CD4-positive, alpha-beta T cell treated with Interleukin-21 for 1 hour (primary cell): ENCODE measurements at places on chromosomes 4 and X.
A peak's percentile ranks its signal among the peaks of the same experiment; 100 is the strongest.

DNA sequence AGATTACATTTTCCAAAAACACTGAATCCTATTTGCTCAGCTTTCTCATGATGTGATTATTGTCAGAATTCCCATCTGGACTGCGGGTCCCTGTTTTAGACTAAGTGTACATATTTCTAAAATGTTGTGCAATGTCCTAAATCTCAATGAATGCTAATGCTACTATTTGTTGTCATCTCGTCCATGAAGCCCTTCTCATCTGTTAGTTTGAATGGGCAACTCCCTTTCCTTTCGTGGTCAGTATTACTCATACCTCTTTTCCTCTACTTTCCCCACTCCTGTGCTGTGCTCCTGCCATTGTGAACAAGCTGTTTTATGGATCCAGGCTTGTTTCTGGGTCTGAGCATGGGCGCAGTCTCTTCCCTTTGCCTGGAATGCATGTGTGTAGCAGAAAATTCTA, 91.0 kb downstream of the MID1 start:
- DNase-seq = no peak

DNA sequence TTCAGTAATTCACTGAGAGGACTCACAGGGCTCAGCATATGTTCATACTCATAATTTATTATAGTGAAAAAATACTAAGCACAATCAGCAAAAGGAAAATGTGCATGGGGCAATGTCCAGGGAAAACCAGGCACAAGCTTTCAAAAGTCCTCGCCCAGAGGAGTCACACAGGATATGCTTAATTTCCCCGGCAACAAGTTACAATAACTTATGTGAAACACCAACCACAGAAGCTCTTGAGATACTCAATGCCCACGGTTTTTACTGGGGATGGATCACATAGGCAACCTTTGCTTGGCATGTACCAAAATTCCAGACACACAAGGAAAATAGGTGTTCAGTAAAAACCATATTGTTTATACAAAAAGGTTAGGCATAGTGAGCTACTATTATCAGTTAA, 38.5 kb upstream of the STPG2 start:
- no peak for DNase-seq

DNA sequence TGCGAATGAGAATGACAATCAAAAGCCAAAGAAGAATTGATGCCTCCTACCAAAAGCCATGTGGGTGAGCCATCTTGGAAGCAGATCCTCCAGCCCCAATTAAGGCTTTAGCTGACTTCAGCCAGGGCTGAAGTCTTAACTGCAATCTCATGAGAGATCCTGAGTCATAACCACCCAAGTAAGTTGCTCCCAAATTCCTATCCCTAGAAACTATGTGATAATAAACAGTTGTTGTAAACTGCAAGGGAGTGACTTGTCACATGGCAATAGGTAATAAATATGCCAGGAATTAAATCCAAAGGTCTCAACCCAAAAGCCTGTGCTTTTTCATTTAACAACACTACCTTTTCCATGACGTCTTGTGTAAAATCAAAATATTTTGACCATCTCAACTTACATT, 154.2 kb upstream of the TBL1X start:
- no peak for DNase-seq

DNA sequence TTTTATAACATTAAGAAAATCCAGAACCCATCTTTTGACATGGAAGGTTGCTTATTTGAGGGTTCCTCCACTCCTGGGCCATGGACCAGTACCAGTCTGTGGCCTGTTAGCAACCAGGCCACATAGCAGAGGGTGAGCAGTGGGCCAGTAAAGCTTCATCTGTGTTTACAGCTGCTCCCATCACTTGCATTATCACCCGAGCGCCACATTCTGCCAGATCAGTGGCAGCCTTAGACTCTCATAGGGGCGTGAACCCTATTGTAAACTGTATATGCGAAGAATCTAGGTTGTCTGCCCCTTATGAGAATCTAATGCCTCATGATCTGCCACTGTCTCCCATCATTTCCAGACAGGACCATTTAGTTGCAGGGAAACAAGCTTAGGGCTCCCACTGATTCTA, 58.6 kb downstream of the NDST4 start:
- DNase-seq = no peak

DNA sequence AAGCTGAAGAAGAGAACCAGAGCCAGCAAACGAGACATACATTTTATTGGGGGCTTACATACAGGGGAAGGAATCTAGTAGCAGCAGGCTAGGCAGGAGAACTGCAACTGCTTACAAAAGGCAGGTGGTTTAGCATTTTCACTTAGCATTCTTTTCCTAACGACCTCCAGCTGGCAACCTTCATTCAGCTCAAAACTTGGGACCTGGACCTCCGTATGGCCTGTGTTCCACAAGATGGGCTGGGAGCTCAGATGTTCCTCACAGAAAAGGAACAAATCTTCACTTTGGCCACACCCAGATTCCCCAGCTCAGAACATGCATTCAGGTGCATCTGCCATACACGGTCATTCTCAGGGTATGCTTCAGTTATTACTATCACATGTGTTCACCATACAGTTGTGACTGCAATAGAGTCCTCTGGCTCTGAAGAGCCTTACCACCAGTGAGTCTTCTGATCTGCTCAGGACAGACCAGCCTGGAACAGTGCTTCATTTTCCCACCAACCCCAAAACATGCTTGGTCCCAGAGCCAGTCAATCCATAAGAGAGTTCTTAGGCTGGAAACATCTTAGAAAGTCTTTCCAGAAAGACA, 29.6 kb upstream of the AP1AR start:
- no peak for DNase-seq

- no peak for DNase-seq
These were observed 12.5 kb upstream of the FAM13A start for GRCh38 chr4:89069481-89069880.

- DNase-seq = no peak
These were observed 113.5 kb upstream of the TTC29 start for GRCh38 chr4:147059064-147059731.

- DNase-seq = no peak
These were observed at the start of gene TRAM1L1 for GRCh38 chr4:117084866-117085701. TSS of gene TRAM1L1 (minus strand) at chr4:117085576. CDS start at chr4:117085393, 183 bp downstream.

- DNase-seq = no peak
These were observed 133.1 kb downstream of the KDR start for GRCh38 chr4:54992266-54992665.

GRCh38 chrX:123859409-123859845, 426 bp upstream of the XIAP start:
- DNase-seq = no peak

DNA sequence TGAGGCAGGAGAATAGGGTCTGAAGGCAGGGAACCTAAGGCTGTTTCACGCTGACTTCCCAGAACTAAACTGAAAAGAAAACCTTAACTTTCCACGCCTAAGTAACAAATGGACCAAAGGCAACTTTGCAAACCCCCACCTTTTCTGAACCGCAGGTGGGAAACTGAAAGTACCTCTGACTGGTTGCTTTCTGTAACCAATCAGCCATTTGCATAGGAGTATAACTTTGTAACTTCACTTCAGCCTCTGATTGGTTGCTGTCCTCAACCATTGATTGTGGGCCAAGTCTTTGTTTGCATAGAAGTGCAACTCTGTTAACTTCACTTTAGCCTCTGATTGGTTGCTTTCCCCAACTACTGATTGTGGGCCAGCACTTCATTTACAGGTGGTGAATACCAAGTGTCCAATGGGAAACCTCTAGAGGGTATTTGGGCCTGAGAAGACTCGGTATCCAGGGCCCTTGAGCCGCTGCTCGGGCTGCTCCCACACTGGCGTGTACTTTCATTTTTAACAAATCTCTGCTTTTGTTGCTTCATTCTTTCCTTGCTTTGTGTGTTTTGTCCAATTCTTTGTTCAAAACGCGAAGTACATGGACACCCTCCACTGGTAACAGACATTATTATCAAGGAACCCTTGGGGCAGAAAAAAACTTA, 121.6 kb upstream of the CBR4 start:
- no peak for DNase-seq

DNA sequence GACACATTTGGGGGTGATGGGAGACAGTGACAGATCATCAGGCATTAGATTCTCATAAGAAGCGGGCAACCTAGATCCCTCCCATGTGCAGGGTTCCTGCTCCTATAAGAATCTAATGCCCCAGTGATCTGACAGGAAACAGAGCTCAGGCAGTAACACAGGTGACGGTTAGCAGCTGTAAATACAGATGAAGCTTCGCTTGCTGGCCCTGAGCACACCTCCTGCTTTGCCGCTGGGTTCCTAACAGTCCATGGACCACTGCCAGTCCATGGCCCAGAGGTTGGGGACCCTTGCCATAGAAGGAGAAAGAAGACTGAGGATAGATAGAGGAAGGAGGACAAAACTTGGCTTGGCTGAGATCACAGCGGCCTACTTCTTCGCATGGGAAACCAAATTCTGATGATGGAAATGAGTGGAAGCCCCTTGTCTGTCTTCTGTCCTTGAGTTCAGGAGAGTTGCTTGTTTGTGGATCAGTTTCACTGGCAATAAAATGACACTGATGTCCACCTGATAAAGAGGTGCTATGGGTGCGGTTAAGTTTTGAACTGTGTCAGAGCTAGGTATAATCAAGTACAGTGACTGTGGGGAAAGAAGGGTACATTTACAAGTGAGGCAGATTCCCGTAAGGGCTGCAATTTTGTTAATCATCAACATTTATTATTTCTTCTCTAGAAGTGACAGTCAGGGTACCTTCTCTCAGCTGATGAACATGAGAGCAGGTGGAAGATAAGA, 1.7 kb upstream of the TIFA start:
- peak; percentile 71 for DNase-seq

DNA sequence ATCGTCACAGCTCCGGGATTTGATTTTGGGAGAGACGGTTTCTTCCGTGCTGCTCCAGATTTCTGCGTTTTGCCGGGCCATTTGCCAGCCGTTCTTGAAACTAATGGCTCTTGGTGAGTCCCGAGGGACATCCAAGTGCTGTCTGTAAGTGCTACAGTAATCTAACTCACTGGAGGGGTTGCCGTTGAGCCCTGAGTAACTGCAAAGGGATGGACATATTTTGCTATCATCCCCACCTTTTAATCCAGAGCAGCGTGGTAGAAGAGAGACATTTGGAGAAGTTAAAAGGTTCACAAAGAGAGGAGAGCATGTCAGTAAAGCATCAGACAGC, 88.9 kb upstream of the PDLIM3 start:
- DNase-seq = no peak

DNA sequence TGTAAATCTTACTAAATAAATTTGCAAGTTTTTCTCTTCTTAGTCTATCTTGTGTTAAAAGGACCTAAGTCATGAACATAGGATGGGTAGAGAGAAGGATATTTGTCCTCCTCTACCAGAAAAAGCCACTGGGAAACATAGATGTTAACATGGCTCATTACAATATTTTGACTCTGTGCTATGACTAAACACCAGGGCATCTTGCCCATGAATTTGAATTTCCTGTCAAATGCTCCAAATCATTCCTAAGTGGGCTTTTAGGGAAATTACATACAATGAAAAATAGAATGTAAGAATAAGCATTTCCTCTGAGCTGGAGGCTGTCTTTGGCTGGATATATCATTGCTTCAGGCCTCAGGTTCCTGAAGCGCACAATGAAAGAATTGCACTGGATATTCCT, 39.1 kb downstream of the ANOS1 start:
- DNase-seq = no peak

- peak; percentile 33 for DNase-seq
These were observed 545.2 kb downstream of the C4orf33 start for GRCh38 chr4:129641179-129641578.

GRCh38 chrX:17370191-17370590, 4.8 kb upstream of the NHS start:
- DNase-seq = no peak

GRCh38 chr4:126779001-126779400, 853.8 kb upstream of the INTU start:
- DNase-seq = no peak

GRCh38 chr4:92182736-92183407, 120.9 kb upstream of the GRID2 start:
- no peak for DNase-seq
